Stimulated activated CD4-positive, alpha-beta T cell treated with anti-CD3 and anti-CD28 coated beads, Interleukin-1b, Interleukin-23, amount 100 ng/mL, for 1 hour (primary cell): ENCODE measurements at places on chromosomes 2 and 18.

DNA sequence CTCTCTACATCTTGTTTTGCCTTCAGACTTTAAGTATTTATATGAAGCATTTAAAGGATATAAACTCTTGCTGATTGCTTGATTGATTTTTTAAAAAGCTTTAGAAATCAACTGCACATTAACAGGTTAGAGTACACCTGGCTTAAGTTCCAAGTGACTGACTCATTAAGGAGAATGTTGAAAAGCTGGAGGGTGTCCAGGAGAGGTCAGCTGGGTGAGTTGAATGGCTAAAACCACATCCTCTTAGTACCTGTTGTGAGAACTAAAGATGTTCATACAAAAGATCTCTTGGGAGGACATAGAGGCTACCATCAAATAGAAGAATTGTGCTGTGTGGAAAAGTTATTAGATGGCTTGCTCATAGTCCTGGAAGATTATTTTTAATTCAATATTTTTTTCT, 206.8 kb downstream of the TXNL1 start:
- no peak for DNase-seq

GRCh38 chr2:9168821-9169221, 37.8 kb upstream of the ASAP2 start:
- no peak for DNase-seq

- DNase-seq: no peak
These were observed 21.2 kb downstream of the CNTNAP5 start for GRCh38 chr2:124046332-124046731.

DNA sequence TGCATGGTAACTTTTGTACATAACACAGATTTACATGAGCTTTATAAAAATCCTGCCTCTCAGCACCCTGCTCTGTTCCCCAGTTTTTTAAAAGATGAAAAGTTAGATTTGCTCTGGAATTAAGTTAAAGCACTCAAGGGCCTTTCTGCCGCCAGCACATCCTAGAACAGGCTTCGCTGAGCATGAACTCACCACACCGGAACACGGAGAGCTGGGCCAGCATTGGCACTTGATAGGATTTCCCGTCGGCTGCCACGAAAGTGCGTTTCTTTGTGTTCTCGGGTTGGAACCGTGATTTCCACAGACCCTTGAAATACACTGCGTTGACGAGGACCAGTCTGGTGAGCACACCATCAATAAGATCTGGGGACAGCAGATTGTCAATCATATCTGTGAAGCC, 34.3 kb downstream of the MRPL44 start:
- DNase-seq: no peak

DNA sequence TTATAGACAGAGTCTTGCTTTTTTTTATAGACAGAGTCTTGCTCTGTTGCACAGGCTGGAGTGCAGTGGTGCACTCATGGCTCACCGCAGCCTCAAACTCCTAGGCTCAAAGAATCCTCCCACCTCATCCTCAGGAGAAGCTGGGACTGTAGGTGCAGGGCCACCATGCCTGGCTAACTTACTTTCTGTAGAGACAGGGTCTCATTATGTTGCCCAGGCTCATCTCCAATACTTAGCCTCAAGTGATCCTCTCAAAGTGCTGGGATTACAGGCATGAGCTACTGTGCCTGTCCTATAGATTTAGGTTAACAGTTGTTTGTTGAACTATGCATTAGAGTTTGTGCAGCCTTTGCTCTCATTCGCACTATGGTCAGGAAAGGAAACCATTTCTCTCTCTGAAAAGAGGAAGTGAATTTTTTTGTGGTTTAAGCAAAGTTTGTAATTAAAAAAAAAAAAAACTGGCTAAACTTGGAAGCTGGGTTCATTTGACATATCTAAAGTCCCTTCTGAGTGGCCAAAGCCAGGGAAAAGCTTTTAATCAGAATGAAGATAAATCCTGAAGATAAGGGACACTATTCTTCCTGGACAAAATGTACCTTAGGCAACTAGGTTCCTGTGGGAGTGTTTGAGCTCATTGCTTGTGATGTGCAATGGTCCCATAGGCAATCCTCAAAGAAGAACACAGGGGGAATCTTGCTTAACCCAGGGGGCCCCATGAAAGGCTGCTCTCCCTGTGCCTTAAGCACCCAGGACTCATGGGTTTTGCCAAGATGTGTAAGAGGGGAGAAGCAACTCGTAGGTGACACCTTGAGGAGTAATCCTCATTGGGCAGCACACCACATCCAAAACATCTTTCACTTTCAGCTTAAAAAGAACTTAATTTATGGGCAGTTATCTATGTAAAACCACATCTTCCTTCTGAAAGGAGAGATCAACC, 201.7 kb downstream of the MREG start:
- no peak for DNase-seq

GRCh38 chr2:98502556-98503335, 58.1 kb downstream of the INPP4A start:
- DNase-seq: no peak

DNA sequence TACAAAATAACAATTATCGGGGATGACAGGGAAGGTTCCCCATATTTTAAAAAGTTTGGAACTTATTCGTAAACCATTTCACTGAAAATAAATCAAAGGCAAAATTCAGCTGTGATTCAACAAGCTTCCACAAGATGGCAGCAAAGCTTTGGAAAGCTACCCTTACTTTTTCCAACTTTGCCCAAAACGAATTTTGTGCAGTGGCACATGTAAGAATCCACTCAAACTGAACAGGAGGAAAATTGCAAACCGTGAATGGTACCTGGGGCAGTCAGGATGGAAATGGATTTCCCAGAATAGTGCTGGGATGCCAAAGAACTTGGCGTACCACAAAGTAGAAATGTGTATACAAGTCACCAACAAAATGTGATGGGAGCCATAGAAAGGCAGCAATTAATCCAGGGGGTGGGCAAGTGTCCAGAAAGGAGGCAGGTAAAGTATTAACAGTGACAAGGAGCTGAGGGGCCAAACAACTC, 10.7 kb downstream of the RPL31 start:
- DNase-seq: no peak

DNA sequence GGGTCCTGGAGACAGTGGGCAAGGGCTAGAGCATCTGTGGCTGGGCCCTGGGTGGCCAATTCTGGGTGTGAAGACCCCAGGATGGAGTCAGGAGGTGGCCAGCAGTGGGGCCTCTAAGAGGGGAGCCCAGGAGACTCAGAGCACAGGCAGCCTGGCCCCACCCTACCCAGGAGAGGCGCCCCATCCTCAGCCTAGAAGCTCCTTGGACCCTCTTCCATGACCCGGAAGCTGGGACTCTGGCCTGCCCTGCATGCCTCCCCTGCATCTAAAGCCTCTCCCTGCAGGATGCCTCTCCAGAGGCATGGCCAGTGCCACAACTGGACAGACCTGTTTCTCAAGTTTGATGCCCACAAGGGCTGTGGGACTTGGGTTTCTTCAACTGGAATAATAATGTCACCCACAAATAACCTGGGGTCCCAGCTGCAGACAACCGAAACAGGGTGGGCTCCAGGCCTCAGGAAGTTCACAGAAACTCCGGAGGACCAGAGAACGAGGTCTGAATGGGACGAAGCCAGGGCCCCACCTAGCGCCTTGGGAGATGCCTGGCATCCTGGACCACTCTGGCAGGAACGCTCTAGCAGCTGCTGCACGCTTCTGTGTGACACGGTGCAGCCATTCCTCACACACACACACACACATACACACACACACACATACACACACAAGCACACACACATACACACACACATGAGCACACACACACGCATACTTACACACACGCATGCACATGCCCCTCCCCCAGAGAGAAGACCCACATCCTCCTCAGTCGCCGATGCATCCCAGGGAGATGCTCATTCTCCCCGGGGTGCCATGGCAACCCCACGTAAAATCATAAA, 16.4 kb downstream of the KCNIP3 start:
- no peak for DNase-seq

DNA sequence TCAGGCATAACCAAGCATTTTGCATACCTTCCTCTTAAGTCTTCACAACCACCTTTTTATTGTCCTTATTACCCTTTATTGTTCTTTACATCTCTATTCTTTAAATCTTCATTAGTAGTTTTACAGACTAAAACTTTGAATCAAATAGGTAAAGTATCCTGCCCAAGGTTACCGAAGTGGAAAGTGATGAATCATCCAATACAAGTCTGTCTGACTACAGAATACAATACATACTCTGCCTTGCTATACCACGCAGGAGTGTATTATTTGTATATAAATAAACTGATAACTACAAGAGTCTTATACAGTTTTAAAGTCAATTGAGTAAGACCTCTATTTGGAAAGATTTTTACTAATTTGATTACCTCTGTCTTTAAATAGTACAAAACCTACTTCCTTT, 196.0 kb downstream of the ZEB2 start:
- DNase-seq: no peak

- no peak for DNase-seq
These were observed 43.1 kb downstream of the HPCAL1 start for GRCh38 chr2:10345813-10346212.

DNA sequence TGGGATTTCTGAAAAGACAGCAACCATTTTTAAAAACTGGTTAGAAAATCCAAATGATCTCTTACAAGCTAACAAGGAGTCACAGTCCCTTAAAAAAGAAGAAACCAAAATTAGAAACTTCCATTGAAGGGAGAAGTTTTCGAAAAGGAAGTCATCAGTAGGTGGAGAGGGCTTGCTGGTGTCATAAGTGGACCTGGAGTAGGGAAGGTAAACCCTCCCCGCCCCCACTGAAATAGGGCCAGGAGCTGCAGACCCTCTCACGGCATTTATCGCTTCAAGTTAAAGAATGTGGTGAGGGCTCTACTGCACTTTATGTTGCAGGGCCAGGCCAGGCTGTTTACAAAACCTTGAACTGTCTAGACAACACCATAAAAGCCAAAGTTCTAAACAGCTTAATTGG, 2.9 kb downstream of the HOXD11 start:
- DNase-seq: no peak

DNA sequence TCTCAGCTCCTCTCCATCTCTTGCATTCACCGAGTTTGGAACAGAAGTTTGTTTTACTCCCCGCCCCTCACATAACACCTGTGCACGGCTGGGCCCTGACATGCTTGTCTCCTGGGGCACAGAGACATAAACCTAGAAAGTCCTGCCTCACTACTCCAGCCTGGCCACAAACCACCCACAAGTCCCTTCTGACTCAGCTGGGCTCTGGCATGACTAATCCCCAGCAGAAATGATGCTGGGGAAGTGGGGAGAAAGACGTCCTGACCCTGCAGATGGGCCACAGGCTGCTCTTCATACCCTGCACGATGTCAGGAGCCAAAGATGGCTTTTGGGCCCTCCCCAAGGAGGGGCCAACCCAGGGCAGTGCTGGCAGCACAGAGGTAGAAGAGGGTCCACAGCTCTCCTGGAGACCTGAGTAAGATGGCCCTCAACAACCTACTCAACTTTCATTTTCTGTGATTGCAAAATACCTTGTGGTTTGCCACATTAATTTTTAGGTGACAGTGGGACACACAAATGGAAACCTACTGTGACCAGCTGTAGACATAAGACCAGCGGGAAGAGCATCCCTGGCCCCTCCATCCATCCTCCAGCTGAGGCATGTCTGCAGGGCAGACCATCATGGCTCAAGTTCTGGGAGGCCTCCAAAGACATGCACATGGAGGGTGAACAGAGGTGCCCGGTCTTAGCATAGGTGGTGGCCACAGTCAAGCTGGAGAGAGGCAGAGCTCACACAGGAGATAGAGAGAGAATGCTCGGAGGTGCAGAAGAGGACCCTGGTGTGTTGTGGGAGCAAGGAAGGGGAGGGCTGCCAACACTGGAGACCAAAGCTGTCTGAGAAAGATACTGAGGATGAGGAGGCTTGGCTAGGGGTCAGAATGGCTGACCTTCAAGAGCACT, 40.0 kb downstream of the DNMT3A start:
- DNase-seq: no peak

GRCh38 chr2:175002547-175003274, 2.5 kb downstream of the CHN1 start:
- DNase-seq: no peak

- DNase-seq: no peak
These were observed 786.6 kb upstream of the ID2 start for GRCh38 chr2:7895289-7895688.

DNA sequence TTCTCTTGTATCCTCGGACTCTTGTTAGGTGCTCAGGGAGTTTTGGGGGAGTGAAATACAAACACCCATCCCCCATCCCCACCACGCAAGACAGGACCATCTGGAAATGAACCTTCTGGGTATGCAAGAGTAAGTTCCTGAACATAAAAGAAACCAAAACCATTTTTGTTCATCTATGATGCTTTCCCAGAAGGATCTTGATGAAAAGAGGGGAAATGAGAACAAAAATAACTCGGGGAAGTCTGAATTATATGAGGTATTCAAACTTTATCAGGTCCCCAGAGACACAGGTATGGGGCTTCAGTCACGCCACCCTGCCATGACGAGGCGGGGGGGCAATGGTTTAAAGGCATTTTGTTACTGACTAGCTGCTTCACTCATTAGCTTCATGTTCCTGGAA, 68.6 kb upstream of the DNMT3A start:
- DNase-seq: no peak

GRCh38 chr18:8293184-8293583, 316.1 kb upstream of the RAB12 start:
- no peak for DNase-seq

DNA sequence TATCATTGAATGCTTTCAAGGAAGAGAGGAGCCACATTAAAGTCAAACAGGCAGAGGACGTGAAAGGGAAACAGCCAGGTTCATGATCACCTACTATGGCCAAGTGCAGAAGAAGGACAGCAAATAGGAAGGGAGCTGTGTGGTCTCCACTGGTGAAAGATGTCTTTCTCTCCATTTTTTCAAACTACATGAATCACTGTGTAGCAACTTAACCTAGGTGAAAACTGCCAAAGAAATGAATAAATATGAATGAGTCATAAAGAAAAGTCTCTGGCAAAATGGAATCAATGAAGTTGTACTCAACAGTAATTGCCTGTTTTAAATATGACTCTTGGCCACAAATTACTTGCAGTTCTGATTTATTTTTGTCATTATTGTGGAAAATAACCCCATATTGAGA, 452.6 kb upstream of the PKDCC start:
- DNase-seq: no peak

- DNase-seq: no peak
These were observed 6.0 kb downstream of the MEIS1 start for GRCh38 chr2:66440708-66441497.

- DNase-seq: no peak
These were observed 7.4 kb upstream of the POLI start for GRCh38 chr18:54261894-54262293.

GRCh38 chr18:76518123-76518859, 23.2 kb upstream of the ZNF516 start:
- no peak for DNase-seq

DNA sequence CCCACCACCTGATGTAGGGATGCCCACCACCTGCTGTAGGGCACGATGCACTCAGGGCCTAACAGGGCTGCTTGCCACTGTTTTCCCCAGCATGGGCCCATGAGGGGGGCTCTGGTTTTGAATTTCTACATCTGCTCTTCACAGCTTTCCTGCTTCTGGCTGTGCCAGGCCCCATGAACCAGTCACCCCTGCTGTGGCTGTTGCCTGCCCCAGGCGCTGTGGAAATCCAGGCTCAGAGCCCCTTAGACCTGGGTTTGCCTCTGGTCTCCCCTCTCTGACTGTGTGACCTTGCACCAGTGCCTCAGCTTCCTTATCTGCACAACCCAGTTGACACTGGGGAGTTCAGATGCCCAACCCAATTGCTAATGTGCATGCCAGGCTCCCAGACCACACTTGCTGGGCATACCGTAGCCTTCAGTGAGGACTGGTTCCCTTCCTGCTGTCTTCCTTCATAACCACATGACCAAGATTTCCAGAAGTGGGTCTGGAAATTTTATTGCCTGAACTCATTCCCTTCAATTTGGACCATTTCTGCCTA, 6.0 kb upstream of the MLPH start:
- DNase-seq: no peak
